ENCODE measurements at places on chromosomes 4 and X.

DNA sequence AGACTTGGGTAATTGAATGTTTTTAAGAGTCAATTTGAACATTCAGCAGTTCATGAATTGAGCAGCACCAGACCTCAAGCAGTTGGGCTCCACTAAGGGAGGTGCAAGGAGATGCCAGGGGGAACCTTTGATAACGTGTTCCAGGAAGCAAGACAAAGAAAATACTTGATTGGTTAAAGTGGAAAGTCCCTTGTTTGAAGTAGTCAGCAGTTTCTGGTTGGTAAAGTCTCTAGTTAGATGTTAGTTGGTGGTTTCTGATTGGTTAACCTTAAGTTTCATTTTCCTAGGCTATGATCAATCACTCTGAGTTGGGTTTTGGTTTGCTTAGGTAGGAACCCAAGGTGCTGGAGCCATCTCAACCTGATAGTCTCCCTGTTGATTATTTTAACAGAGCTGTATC is 4.0 kb downstream of the HERC6 start:
- peak overlapping the region; percentile 93 for H3K27ac ChIP-seq
- peaks cover 47% of the 10 kb centered on the region for H3K36me3 ChIP-seq
- no peaks in the 10 kb centered on the region for H3K27me3 ChIP-seq
- H3K4me3 ChIP-seq = peak overlapping the region; percentile 70
- peak; percentile 89 for DNase-seq

- H3K27ac ChIP-seq = no peak overlapping the region
- no peaks in the 10 kb centered on the region for H3K27me3 ChIP-seq
- H3K4me1 ChIP-seq = peaks cover 20% of the 10 kb centered on the region
- H3K36me3 ChIP-seq = peaks cover 11% of the 10 kb centered on the region
- no peak overlapping the region for H3K4me3 ChIP-seq
Observed at GRCh38 chr4:163113921-163114713, 52.6 kb downstream of the NAF1 start.

DNA sequence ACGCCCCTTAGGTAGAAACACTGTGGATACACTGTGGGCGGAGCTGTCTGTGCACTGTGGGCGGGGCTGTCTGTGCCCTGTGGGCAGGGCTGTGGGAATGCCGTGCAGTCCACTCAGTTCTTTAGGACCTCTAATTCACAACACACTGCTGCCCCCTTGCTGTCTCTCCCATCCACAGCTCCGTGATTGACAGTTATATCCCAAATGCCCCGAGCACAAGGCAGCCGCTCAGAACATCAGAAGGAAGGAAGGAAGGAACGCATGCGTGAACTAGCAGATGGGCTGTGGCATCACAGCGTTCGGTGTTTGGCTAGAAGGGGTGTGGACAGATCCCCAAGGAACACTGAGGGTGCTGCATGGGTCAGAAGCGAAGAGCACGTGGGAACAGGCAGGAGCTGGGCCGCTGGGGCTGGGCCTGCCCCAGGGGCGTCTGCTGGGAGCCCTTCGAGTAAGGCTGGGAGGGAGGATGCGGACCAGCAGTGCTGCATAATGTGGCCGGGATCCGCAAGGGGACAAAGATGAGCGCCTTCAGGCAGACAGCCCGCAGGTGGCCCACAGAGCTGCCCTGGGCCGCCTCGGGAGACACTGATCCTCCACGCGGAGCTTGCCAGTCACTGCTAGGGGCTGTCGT is 29.8 kb downstream of the ACOX3 start:
- peaks cover 22% of the 10 kb centered on the region for H3K4me1 ChIP-seq
- no peak overlapping the region for H3K27ac ChIP-seq

DNA sequence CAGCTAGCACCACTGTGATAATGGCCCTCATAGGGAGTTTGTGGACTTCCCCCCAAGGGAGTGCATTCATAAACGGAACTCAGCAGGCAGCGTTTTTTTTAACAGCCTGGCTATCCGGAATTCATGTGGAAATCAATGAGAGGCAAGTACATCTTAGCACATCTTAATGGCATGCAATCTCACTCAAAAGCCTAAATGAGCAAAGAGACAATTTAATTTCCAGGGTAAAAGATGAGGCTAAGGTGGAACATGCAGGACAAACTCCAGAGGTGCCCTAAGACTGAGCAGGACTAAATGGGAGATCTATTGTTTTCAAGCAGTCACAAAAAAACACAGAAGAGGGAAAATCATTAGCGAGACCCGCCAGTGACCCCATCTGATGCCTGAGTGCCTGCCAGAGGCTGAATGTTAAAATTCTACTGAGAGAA is 243.5 kb upstream of the KCNIP4 start:
- H3K27me3 ChIP-seq = no peaks in the 10 kb centered on the region
- no peaks in the 10 kb centered on the region for H3K36me3 ChIP-seq
- no peak for DNase-seq
- H3K4me1 ChIP-seq = no peaks in the 10 kb centered on the region
- no peak overlapping the region for H3K27ac ChIP-seq

DNA sequence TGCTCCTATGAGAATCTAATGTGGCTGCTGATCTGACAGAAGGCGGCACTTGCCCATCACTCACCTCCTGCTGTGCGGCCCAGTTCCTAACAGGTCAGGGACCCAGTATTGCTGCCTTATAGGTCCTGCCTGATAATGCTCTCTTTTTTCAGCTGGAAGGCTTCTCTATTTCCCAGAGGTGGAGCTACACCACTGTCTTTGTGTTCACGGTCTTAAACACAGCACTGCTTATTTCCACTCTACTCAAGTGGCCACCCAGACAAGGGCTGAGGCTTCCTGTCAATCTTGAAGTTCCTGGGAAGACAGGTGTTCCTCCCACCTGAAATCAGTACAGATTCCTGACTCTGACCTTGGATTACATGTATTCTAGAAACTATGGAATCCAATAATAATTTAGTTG is 270.6 kb downstream of the NR3C2 start:
- no peak overlapping the region for H3K27ac ChIP-seq
- no peak overlapping the region for H3K4me3 ChIP-seq
- H3K36me3 ChIP-seq = no peaks in the 10 kb centered on the region
- no peak for DNase-seq
- no peaks in the 10 kb centered on the region for H3K27me3 ChIP-seq
- peaks cover 4% of the 10 kb centered on the region for H3K4me1 ChIP-seq

DNA sequence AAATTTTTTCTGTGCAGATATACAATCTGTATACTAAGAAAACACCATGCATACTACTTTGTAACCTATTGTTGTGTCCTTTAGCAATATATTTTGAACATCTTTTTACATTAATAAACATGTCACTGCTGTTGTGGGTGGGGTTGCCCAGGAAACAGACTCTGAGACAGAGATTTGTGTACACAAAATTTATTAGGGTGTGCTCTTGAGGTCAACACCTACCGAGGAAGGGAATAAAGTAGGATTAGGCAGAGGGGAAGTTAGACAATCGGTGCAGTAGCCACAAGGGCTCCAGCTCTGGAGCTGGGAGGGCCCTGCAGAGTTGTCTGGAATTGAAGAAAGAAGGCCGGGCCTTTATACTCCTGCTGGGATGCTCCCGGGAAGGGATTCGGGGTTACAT is 56.4 kb downstream of the CXorf58 start:
- H3K36me3 ChIP-seq = no peaks in the 10 kb centered on the region
- H3K27me3 ChIP-seq = no peaks in the 10 kb centered on the region
- peaks cover 5% of the 10 kb centered on the region for H3K4me1 ChIP-seq
- DNase-seq = no peak
- H3K27ac ChIP-seq = no peak overlapping the region

DNA sequence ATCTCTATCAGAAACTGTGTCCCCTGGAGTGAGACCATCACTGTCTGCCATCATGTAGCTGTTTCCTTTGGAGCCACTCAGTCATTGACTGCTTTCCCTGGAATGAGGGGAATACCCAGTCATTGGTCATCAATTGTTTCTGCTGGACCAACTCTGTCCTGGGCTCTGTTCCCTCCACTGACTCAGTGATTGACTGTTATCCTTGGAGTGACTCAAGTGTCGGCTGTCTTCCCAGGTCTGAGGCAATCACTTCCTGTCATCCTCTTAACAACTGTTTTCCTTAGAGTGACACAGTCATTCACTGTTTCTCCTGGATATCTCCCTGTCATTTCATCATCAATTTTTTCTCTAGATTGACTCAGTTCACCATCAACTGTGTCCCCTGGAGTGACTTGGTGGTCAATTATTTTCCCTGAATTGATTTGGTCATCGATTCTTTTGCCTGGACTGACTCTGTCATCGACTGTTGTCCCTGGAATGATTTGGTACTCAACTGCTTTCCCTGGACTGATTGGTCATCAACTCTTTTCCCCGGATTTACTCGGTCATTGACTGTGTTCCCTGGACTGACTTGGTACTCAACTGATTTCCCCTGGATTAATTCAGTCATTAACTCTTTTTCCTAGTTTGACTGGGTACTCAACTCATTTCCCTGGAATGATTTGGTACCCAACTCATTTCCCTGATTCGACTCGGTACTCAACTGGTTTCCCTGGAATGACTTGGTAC is 327.9 kb upstream of the VCX start:
- H3K4me1 ChIP-seq = no peaks in the 10 kb centered on the region
- no peaks in the 10 kb centered on the region for H3K36me3 ChIP-seq
- DNase-seq = no peak

GRCh38 chr4:94419956-94420355 is 31.8 kb upstream of the PDLIM5 start:
- no peak for DNase-seq
- no peak overlapping the region for H3K4me3 ChIP-seq
- H3K36me3 ChIP-seq = no peaks in the 10 kb centered on the region
- no peak overlapping the region for H3K27ac ChIP-seq
- H3K4me1 ChIP-seq = no peaks in the 10 kb centered on the region

GRCh38 chr4:62627141-62627540 is 1427.0 kb downstream of the ADGRL3 start:
- no peak overlapping the region for H3K27ac ChIP-seq
- DNase-seq = no peak
- no peaks in the 10 kb centered on the region for H3K27me3 ChIP-seq
- H3K4me3 ChIP-seq = no peak overlapping the region

GRCh38 chr4:5893004-5893580 is at the start of gene CRMP1:
CRMP1 (minus strand) TSS chr4:5893086; CDS start chr4:5892969, 117 bp downstream.
- peaks cover 2% of the 10 kb centered on the region for H3K36me3 ChIP-seq
- peaks cover 50% of the 10 kb centered on the region for H3K27me3 ChIP-seq
- H3K27ac ChIP-seq = no peak within 1 kb of the TSS
- H3K4me1 ChIP-seq = no peaks in the 10 kb centered on the region
- H3K4me3 ChIP-seq = no peak within 1 kb of the TSS

- peak; percentile 40 for DNase-seq
- no peaks in the 10 kb centered on the region for H3K27me3 ChIP-seq
- no peak overlapping the region for H3K27ac ChIP-seq
- H3K36me3 ChIP-seq = peaks cover 21% of the 10 kb centered on the region
Observed at GRCh38 chr4:83002329-83002728, 8.3 kb downstream of the LIN54 start.

- H3K36me3 ChIP-seq = no peaks in the 10 kb centered on the region
- no peak overlapping the region for H3K27ac ChIP-seq
- peaks cover 18% of the 10 kb centered on the region for H3K27me3 ChIP-seq
- no peaks in the 10 kb centered on the region for H3K4me1 ChIP-seq
- DNase-seq = no peak
- no peak overlapping the region for H3K4me3 ChIP-seq
Observed at GRCh38 chr4:109913596-109914241, 1.0 kb downstream of the EGF start.

DNA sequence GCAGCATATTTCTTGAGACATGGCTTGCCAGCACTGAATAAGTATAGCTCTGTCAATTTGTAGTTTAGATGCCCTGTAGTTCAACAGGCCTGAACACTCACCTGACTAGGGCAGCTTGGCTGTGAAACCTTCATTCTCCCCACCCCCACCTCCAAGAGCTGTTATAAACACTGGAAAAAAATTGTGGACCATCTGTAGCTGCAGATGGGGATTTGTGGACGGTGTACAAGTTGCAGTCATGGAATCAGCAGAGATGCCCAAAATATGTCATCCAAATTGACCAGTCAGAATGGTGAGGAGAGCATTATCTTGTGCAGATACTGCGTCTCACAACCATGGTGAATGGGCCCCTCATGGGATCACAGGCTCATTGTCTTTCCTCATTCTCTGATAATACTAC is 76.2 kb upstream of the PAQR3 start:
- no peaks in the 10 kb centered on the region for H3K4me1 ChIP-seq
- no peak overlapping the region for H3K27ac ChIP-seq
- H3K4me3 ChIP-seq = no peak overlapping the region

DNA sequence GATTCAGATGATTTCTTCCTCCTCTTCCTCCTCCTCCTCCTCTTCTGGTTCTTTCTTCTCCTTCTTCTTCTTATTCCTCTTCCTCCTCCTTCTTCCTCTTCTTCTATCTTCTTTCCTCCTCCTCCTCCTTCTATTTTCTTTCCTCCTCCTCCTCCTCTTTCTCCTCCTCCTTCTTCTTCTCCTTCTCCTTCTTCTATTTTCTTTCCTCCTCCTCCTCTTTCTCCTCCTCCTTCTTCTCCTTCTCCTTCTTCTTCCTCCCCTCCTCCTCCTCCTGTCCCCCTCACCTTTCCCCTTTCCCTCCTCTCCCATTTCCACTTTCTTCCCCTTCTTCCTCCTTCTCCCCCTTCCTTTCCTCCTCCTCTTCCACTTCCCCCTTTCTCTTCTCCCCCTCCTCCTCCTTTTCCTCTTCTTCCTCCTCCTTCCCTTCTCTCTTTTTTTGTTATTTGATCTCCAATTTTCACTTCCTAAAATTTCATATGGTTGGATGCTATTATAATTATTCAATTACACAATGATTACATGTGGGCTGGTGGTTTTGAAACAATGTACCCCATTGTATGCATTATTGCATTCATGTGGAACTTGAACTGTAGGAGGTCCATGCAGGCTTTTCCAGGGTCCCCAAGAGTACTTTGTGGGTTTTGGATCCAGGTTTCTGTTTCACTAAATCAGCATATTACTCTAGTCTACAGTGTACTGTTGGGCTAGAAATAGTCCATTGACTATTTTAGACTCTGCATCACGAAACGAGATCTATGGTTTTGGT is 68.1 kb downstream of the SORBS2 start:
- no peaks in the 10 kb centered on the region for H3K4me1 ChIP-seq
- no peaks in the 10 kb centered on the region for H3K27me3 ChIP-seq
- H3K27ac ChIP-seq = no peak overlapping the region
- peak; percentile 26 for DNase-seq
- H3K36me3 ChIP-seq = no peaks in the 10 kb centered on the region

DNA sequence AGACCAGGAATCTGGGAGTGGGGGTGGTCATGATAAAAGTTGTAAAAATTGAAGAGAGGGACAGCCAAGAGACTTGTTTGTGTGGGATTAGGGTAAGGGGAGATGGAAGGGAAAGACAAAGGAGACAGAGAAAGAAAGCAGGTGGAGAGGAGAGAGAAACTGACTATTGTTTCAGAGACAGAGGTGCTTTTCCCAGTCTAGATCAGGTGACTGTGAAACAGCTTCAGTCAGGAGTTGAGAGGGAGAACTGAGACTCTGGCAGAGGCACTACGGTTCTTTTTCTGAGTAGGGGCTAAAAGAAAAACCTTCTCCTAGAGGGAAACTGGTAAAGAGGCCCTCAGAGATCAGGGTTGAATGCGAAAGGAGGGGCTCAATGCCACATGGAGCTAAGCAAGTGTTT is 106.4 kb downstream of the KDR start:
- H3K36me3 ChIP-seq = no peaks in the 10 kb centered on the region
- peak; percentile 15 for DNase-seq
- no peaks in the 10 kb centered on the region for H3K27me3 ChIP-seq
- H3K4me3 ChIP-seq = no peak overlapping the region
- no peaks in the 10 kb centered on the region for H3K4me1 ChIP-seq

- no peaks in the 10 kb centered on the region for H3K36me3 ChIP-seq
- DNase-seq = no peak
- H3K27ac ChIP-seq = no peak overlapping the region
- no peaks in the 10 kb centered on the region for H3K4me1 ChIP-seq
Observed at GRCh38 chrX:17812763-17813162, 48.3 kb downstream of the RAI2 start.

Measured in activated CD4-positive, alpha-beta T cell treated with anti-CD3 and anti-CD28 coated beads, Interleukin-2, amount 10 ng/mL, durations not matched to agents 24 days and 14 days (primary cell).